ENCODE measurements at places on chromosomes 4 and X.

DNA sequence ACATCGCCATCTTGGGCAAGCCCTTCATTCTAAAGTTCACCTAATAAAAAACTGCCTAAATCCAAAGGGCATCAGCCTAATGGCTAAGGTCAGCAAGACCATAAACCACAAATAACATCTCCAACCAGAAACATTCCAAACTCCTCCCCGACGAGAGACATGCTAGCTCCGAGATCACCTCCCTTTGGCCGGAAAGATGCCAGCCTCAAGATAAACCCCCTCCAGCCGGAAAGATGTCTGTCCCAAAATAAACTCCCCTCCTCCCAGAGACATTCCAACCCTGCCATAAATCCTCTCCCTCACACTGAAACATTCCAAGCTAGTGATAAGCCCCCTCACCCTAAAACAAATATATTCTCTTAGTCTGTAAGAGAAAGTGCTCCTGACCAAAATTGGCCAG lies 13.3 kb upstream of the DYNLT3 start:
- DNase-seq = peak; percentile 22

DNA sequence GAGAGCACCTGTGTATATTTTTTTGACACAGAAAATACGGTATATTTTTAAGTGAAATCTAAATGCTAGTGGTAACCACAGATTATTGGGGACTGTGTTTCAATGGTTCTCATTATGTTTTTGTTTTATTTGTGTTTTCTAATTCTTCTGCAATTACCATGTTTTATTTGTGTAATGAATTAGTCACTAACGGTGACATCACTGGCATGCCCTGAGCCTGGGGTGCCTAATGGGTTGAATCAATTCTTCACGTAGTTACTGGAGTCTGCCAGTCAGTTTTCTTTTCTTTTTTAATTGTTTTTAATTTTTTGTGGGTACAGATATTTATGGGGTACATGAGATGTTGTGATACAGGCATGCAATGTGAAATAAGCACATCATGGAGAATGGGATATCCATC lies 168.8 kb downstream of the RELL1 start:
- no peak for DNase-seq

DNA sequence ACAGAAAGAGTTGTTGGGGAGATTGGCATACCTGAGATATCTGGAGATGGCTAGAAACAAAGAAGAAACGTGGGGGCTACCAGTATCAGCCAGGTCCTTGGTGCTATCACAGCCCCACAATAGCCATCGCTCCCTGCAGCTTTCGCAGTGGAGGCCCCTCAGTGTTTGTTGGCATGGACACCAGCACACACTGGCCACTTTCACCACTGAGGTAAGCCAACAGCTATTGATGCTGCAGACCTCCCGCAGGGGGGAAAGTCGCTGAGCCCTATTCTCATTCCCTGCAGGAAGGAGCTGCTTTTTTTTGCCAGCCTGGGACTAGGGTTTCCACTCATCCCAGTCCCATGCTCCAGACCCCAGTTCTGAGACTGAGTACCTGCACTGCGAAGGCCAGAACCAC lies 879.2 kb upstream of the IGFBP7 start:
- no peak for DNase-seq

DNA sequence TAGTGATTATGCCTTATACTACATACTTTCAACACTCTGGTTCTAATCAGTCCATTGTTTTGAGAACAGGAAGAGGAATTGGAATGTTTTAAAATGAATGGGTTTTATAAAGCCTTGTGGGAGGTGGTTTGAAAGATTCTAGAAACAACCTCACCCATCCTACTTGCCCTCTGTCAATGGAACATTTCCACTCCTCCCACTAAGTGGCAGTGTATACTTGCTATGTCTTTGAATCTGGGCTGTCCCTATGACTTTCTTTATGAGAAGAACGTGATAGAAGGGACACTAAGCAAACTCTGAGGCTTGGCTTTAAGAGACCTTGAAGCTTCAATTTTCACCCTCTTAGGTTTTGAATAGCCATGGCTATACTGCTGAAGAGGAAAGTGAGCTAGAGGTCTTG lies 611.2 kb downstream of the PPP4R3C start:
- DNase-seq = peak; percentile 26

GRCh38 chrX:53031380-53031779 lies 17.2 kb upstream of the GPR173 start:
- no peak for DNase-seq

GRCh38 chr4:119299260-119299671 lies 22.7 kb downstream of the FABP2 start:
- DNase-seq = peak; percentile 12

DNA sequence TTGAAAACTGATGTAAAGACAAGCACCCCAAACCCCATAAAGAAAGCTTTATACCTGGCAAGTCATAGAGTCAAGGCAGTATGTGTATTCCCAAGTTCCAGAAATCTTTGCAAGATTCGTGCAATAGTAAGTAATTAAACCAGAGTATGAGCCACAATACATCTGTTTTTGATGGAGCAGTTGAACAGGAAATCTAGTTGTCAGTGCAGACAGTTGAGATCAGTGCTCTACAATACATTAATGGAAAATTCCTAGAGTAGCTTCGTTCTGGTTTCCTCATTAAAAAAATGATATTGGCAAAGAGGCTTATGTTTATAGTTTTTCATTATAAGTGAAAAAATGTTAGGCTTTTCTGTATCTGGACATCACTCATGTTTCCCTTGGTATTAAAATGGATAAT lies 575.3 kb downstream of the TRIML1 start:
- DNase-seq = peak; percentile 88

DNA sequence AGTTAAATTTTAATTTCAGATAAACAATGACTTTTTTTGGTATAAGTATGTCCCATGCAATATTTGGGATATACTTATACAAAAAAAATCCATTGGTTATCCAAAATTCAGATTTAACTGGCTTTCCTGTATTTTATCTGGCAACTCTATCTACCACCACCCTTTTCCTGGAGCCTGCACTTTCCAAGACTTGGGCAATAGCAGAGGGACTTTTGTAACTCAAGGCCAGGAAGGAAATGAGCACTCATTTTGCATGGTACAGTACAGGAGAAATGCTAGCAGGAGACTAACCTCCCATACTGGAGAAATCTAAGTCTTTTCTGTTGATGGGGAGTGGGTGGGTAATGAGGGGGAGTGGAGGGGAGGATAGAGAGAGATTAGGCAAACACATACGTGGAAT lies 37.7 kb upstream of the PLAC1 start:
- DNase-seq = no peak

Data from fibroblast of skin of right biceps (primary cell).